ENCODE measurements at places on chromosomes 5 and 9.

GRCh38 chr5:119322948-119323537 is 32.8 kb upstream of the TNFAIP8 start:
- no peak for DNase-seq

GRCh38 chr5:95296291-95296690 is 11.4 kb upstream of the MCTP1 start:
- no peak for DNase-seq

- DNase-seq, result no peak
These were observed 302.6 kb downstream of the KIF4B start for GRCh38 chr5:155316070-155316714.

GRCh38 chr5:34608859-34609648 is 47.1 kb upstream of the RAI14 start:
- DNase-seq, result no peak

DNA sequence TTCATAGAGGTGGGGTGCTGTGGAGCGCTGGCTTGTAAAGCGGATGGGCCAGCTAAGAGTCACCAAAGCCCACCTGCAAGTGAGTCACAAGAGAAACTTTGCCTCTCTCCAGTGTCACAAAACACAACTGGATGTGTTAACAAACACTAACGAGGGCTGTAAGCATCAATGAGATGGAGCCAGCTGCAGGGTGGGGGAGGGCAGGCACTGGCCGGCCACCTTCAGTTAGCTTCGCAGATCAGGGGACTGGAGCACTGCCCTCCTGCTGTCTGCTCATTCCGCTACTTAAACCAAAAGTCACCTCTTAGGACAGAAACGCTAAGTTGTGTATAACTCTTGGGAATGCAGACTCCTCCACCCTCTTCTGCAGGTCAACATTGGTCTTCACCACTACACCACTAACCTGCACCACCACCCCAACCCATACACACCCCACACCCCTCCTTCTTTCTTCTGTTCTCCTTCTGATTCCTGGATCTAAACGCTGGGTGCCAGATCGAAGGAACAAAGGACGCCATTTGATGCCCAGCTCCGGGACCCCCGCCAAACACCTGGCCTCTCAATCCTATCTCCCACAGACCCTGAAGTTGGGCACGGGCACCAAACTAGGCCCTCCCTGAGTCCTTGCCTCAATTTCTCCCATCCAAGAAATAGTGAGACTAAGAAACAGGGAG is 2.1 kb downstream of the ARSI start:
- no peak for DNase-seq

DNA sequence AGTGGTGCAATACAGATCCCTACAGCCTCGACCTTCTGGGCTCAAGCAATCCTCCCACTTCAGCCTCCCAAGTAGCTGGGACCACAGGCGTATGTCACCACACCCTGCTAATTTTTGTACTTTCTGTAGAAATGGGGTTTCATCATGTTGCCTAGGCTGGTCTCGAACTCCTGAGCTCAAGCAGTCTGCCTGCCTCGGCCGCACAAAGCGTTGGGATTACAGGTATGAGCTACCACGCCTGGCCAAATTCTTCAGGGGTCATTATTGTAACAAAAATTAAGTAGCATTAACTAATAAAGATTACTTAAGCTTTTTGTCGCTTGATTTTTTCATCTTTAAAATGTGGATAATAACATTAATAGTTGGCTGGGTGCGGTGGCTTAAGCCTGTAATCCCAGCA is 195.3 kb upstream of the IER5L start:
- no peak for DNase-seq

- DNase-seq, result no peak
These were observed 72.0 kb upstream of the ENTREP1 start for GRCh38 chr9:69253057-69253456.

- DNase-seq, result no peak
These were observed 156.4 kb upstream of the RUSC2 start for GRCh38 chr9:35333551-35333950.

DNA sequence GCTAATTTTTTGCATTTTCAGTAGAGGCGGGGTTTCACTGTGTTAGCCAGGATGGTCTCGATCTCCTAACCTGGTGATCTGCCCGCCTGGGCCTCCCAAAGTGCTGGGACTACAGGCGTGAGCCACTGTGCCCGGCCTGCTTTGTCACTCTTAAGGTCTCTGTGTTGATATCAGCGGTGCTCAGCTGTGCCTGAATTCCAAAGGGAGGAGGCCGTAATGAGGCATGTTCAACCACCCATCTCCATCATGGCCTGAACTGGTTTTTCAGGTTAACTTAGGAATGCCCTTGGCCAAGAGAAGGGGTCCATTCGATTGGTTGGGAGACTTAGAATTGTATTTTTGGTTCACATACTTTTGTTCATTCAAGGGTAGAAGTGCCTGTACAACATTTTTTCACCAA is 22.0 kb downstream of the HSD17B3 start:
- DNase-seq, result no peak

GRCh38 chr9:99694393-99694792 is 127.3 kb upstream of the NR4A3 start:
- no peak for DNase-seq

DNA sequence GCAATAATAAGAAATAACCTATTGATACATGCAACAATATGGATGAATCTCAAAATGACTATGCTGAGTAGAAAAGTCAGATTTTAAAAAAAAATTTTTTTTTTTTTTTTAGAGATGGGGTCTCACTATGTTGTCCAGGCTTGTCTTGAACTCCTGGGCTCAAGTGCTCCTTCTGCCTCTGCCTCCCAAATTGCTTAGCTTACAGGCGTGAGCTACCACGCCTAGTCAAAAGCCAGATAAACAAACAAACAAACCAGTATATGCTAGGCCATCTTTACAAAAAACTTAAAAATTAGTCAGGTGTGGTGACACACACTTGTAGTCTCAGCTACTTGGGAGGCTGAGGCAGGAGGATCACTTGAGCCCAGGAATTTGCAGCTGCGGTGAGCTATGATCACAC is 79.0 kb downstream of the MED27 start:
- no peak for DNase-seq

DNA sequence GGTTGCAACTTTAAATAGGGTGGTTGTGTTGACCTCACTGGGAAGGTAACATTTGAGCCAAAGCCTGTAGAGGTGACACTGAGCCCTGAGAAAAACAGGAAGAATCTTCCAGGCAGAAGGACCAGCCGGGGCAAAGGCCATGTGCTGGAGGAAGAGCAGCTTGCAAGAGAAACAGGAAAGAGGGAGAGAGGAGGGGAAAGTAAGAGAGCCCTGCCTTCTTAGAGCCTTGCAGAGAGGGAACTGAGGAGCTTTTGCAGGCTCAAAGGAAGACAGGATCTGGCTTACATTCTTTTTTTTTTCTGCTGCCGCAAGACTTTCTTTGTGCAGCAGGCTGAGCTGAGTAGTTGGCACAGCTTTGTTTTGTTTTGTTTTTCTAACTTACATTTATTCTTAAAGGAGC is 17.4 kb downstream of the C9orf153 start:
- no peak for DNase-seq

DNA sequence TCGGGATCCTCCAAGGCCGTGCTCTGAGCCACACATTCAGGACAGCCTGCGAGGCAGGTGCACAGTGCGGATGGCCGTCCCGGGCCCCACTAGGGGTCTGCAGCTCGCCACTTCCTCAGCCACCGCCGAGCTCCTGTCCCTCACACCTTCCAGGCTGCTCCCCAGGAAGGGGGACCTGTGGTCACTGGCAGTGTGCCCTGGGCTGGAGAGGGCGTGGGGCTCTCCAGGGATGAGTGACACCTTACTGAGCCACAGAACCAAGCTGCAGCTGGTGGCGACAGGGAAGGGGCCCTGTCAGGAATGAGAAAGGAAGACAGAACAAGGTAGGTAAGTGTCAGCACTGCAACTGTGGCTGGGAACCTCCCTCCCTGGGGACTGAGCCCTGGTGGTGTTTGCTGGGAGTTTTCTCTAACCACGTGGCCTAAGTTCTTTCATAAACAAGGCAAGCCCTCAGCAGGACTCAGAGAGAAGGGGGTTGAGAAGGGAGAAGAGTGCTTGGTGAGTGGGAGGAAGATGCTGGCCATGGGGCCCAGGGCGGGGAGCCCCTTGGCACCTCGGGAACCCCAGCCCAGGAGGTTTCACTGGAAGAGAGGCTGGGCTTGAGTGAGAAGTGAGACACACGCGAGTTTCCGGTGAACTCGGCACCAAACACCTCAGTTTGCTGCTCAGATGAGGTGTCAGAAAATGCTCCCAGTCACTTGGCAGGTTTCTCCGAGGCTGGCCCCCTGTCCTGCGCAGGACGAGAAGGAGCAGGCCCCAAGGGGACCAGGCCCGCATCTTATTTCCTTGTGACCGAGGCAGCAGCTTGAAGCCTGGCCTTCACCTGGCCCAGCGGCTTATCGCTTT is 5.2 kb downstream of the IL13 start:
- peak; percentile 52 for DNase-seq

GRCh38 chr9:99828054-99828416 is 6.3 kb downstream of the NR4A3 start:
- no peak for DNase-seq

GRCh38 chr9:89822996-89823395 is 218.2 kb downstream of the GADD45G start:
- no peak for DNase-seq

DNA sequence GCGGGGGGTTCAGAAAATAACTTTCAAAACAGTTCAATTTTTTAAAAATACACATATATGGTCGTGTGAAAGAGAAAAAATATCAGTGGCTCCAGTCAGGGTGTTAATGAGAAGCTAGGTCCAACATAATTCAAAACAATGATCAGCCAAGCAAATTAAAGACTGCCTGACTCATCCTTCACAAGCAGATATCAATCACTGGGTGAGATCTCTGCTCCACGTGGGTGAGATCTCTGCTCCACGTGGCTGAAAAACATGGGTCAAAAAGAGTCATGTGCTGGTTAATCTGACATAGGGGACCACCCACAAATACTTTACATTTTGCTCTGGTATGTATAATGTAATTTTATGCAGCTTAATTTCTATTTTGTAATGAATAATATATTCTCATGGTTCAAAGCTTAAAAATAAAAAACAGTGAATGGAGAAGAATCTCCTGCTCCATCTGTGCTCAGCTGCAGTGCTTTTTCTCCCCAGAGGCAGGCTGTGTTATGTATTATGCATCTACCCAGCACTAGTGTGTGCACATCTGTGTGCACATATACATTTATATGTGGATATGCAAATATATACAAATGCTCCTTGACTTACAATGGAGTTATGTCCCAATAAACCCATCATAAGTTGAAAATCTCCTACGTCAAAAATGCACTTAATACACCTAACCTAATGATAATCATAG is 93.1 kb upstream of the S1PR3 start:
- DNase-seq, result no peak

- no peak for DNase-seq
These were observed 134.8 kb downstream of the BASP1 start for GRCh38 chr5:17352223-17352622.

GRCh38 chr5:39121315-39121714 is 47.1 kb upstream of the RICTOR start:
- DNase-seq, result no peak

DNA sequence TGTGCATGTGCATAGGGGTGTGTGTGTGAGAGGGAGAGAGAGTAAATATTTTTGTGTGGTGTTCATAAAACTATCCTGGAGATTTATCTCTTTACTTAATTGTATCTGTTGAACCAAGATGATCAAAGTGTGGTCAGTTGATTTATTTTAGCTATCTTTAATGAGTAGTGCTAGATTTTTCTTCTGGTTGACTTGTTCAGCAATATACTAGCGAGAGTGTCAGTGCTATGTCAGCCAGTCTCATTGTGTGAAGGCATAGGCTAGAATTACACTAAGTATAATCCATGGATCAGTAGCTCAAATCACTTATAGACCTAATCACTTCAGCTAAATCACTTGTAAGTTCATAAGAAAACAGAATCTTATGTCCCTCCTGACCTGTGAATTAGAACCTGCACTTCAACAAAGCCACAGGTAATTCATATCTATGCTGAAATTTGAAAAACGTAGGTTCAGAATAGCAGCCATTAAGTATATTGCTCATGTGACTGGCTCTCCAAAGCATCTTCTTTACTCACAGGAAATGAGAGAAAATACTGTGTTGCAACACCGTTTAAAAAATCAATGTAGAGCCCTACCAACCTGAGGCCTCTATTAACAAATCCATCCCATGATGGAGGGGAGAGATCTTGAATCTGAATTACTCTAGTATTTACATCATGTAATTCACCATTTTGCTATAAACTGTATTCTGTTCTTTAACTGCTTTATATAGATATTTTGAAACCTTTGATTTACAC is 203.1 kb upstream of the ACTBL2 start:
- DNase-seq, result no peak

DNA sequence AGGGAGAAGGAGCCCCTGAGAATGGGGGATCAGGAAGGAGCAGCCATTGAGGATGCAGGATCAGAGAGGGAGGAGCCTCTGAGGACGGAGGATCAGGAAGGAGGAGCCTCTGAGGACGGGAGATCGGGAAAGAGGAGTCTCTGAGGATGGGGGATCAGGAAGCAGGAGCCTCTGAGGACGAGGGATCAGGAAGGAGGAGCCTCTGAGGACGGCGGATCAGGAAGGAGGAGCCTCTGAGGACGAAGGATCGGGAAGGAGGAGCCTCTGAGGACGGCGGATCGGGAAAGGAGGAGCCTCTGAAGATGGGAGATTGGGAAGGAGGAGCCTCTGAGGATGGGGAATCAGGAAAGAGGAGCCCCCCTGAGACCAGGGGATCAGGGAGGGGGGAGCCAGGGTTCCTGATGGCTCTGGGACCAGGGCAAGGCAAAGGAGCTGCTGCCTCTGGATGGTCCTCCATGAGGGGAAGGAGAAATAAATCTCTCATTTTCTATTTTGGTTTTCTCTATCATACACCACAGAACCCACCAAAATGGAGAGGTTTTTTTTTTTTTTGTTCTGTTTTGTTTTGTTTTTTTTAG is 22.6 kb upstream of the SARDH start:
- DNase-seq, result no peak

DNA sequence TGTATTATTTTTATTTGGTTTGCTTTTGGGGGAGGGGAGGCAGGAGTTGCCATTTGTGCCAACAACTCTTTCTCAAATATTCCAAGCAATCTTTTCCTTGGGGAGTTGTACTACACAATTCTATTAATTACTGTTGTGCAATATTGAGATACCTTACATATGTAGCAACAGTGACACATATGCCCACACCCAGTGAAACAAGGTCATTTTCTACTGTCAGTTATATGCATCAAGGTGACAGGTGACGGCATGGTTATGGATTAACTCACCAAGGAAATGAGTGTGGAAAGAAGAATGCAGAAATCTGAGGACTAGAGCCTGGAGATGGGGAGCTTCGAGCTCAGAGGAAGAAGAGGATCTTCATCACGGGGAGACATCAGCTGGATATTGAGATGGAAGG is 17.9 kb upstream of the MSMP start:
- DNase-seq, result no peak

GRCh38 chr9:95206143-95206542 is 111.4 kb downstream of the FANCC start:
- DNase-seq, result no peak

DNA sequence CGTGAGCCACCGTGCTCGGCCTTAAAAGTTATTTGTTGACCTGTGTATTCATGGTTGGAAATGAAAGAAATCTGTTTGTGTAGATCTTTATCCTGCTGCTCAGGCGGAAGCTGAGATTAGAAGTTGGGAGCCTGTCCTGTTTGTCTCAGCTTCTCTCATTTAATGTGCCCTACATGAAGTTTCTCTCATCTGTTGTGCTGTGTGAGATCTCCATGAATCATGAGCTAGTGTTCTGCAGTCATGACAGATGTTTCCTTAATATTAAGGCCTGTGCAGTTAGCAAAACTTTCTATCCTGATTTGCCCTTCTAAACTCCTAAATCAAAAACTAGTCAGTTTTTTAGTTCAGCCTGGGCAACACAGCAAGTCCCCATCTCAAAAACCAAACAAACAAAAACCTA is 59.5 kb downstream of the FAM78A start:
- DNase-seq, result no peak
